T-cell (primary cell): ENCODE measurements at places on chromosomes 2 and 18.

DNA sequence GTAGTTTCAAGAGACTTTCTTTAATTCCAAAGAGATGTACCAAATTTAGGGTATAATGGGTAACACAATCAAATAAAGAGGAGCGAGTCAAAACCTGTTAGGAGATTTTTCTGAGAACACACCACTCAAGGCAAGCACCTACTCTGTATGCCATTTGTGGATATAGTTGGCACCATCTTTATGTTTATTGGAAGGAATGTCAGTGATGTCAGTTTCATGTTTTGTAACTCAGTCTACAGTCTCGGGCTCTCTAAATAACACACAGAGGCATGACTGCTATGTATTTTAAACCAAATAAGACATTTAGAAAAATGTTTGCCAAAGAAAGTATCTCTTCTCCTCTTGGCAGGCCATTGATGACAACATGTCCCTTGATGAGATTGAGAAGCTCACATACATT lies 59.7 kb downstream of the CPS1 start:
- no peak for DNase-seq

- no peak for DNase-seq
Measured at GRCh38 chr2:73013936-73014335, 57.6 kb downstream of the SFXN5 start.

DNA sequence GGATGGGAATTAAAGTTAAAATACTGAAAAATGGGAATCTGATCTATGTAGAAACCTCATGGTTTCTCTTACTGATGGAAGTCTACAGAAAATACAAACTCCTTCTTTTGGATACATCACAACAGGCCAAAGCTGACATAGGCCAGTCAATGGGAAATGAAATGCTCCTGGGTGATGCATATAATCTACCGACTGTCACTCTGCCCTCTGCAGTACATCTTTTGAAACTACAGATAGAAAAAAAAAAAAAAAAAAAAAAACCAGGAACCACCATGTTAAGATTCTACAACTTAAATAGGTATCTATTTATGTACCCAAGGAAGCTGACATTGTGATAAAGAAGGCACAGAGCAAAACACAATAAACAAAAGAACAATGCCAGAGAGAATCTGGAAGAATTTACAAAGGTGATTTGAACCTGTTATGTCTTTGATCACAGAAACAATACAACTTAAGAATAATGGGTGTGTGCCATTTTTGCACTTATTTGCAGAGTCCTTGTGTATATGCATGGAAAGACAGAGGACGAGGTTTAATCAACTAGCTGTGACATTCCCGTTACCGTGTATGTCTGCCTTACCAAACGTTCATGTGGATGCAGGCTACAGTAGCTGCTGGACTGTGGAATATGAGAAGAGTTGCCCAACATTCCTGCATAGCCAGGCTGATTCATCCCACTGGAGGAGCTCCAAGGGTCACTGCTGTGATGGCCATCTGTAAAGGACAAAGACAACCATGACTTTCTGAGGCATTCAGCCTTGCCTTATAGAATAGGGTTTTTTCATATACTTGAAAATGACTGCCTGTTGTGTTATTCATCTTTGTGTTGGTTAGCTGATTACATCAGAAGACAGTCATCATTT lies 312.7 kb downstream of the TCF4 start:
- DNase-seq = no peak

DNA sequence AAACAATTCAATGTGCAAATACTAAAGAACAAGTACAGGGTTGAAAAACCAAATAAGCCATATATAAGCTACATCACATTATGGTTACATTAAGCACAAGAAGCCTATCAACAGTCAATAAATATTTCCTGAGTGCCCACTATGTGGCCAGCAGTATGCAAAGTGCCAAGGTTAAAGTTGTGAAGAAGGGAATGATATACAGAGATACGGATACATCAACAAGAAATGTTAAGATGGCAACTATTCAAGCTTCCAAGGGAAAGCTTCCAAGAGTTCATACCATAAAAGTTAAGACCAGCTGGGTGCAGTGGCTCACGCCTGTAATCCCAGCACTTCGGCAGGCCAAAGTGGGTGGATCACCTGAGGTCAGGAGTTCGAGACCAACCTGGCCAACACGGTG lies 14.0 kb downstream of the DYM start:
- DNase-seq = no peak

DNA sequence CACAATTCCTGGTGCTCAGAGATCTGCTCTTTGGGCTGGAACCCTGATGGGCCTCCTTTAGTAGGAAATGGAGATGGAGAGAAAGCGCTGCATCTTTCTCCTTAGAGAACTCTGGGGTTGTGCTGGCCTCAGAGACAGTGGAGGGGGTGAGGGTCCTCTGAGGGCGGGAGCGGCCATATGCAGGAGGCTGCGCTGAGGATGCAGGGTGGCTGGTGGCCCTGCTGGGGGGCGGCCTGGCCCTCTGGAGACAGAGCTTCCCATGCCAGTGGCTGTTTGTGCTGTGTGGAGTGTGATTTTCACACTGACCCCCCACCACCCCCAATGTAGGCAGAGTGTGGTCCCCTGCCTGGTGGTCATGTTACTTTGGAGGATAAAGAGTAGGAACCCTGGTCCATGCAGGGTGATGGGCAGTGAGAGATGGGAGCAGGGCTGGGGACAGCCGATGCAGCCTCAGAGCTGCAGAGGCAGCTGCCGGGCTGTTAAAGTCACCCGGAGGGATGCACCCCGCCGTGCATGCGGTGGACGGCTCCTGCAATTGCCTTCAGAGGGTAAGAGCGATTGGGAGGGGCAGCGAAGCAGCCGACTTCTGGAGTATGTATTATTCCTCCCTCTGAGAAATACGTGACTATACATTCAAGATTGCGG lies 194.6 kb downstream of the FAM210A start:
- no peak for DNase-seq

DNA sequence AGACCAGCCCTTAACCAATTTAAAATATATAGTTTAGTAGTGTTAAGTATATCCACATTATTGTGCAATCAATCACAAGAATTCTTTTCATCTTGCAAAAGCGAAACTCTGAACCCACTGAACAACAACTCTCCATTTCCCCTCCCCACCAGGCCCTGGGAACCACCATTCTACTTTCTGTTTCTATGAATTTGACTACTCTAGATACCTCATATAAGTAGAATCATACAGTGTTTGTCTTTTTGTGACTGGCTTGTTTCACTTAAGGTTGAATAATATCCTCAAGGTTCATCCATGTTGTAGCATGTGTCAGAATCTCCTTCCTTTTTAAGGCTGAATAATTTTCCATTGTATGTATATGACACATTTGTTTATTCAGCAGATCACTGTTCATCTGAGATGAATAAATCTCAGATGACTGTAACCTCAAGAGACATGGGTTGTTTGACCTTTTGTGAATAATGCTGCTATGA lies 8.1 kb upstream of the SOS1 start:
- DNase-seq = peak; percentile 59

- peak; percentile 60 for DNase-seq
Measured at GRCh38 chr18:10490401-10491165, 35.2 kb upstream of the NAPG start.

DNA sequence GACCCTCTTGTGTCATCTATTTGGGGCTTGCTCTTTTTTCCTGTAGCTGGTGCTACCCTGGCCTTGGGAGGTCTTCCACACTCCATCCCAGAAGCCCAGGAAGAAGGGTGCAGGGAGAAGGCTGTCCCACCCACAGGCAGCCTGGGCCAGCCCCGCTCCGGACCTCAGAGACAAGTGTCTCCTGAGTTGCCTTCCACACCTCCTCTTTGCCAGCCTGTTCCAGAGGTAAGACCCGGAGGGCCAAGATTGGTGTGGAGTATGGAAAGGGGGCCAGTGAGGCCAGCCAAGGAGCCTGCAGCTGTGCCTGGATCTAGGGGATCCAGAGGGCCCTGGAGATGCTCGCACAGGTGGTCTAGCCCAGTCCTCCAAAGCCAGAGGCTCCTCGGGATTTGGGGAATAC lies 40.5 kb downstream of the ST8SIA5 start:
- DNase-seq = no peak

- peak; percentile 44 for DNase-seq
Measured at GRCh38 chr2:28958689-28959088, 22.4 kb upstream of the TOGARAM2 start.

- DNase-seq = no peak
Measured at GRCh38 chr2:46657042-46657504, 177.7 kb downstream of the TMEM247 start.

- no peak for DNase-seq
Measured at GRCh38 chr2:238321467-238321866, 1.1 kb downstream of the TRAF3IP1 start.

DNA sequence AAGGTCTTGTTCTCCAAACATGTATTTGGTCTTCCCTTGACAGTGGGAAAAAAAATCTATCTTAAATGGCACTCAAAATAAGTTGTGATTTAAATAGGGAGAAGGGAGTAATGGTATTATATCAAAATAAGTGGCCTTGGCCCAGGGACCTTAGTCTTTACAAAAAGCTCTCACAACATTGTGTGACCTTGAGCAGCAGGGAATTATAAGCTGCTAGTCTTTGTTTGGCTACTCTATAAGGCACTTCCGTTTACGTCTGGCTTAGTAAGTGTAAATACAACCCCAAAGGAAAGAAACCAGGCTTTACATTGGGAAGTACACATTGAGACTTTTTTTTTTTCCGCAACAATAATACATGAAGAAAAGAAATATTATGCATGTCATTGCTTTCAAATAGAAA lies 734.0 kb upstream of the LINC00305 start:
- DNase-seq = no peak

DNA sequence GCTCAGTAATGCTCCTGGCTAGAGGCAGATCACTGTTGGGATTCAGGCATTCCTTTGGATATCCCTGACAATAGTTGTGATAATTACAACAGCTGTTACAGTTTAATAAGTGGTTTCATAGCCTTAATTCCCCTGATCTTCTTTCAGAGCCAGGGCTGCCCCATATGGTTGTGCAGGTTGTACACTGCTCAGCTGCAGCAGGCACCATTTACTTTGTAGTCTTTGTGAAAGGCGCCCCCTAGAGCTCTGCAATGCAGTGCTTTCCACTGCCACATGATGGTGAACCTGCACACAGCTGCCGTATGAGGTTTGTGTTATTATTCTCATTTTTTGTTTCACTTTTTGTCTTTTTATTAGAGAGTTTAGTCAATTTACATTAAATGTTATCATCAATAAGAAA lies 239.1 kb downstream of the KCNS3 start:
- DNase-seq = no peak

DNA sequence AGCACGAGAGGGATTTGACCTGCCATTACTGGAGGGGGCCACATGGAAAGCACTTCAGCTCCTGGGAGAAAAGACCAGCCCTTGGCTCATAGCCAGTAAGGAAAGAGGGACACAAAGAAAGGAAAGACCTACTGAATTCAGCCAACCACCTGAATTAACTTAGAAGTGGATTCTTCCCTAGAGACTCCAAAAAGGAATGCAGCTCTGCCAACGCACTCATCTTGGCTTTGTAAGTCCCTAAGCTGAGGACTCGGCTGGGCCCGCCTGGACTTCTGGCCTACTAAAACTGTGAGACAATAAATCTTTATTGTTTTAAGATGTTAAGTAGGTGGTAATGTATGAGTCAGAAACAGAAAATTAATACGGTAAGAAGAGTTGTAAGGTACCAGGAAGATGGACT lies 11.5 kb downstream of the ATF2 start:
- no peak for DNase-seq

DNA sequence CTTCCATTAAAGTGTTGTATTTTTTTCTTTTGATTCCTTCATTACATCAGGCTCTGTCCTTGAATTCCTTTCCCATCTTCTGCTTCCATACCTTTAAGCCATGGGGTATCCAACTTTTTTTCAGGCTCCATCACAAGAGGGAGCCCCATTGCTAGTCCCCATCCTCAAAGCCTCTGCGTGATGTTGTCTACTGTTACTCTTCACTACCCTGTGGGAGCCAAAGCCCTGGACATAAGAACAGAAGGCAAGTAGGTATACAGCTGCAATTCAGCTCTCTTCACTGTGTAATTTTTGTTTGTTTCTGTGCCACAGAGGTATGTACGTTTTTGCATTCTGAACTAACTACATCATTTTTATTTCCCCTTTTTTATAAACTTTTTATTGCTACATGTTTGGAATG lies 36.6 kb upstream of the CCNYL1 start:
- no peak for DNase-seq

DNA sequence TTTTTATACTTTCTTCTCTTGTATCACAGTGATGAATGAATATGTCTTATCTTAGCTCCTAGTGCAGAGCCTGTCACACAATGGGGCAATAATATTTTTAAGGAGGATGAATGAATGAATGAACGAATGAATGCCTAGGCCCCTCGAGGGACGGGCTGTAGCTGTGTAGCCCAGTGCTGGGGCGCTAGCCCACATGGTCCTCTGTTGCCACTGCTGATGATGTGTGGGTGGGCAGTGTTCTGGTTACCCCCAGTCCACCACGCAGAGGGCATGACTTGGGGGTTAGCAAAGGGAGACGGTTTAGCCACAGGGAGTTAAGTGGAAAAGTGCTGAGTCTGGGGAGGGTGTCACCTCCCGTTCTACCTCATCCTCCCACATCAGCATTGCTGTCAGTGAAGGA lies 134.2 kb downstream of the SMAD7 start:
- no peak for DNase-seq

GRCh38 chr2:20515290-20516220 lies 68.7 kb downstream of the RHOB start:
- DNase-seq = no peak

DNA sequence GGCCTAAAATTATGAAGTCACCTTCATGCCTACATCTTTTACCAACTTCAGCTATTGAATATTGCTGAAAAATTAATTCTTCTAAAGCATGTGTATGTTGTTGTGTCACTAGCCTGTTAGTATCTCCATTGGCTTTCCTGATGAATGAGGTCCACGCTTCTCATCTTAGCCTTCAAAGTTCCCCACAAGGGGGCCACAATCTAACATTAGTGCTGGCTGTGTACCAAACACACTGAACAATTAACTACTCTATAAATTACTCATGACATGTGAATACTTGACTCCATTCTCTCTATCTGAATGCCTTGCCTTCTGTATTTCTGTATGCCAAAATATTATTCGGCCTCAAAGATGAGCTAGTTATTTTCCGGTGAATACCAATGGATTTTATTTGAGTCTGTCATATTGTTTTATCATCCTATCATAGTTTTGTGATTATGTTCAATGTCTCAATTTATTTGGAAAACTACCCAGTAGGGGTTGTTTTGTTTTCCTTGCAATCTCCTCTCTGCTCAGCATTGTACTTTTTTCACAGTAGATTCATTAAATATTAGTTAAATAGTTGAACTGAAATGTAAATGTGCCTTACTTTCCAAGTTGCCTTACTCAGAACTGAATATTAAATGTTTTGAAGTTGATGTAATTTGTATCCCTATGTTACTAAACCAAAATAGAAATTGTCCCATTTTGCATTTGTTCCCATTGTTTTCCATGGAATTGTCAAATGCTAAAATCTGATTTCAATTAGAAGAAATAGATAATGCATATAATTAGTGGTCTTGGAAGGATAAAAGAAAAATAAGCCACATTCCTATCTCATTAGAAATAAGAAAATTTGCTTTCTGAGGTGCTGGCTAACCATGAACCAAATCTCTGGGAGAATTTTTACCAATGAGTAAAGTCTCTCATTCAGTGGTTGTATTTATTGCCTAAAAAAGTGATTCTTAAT lies 208.4 kb upstream of the COL3A1 start:
- DNase-seq = no peak

GRCh38 chr18:2857491-2858131 lies 10.8 kb downstream of the EMILIN2 start:
- DNase-seq = no peak
